Adipose tissue (tissue), 3 donors: ENCODE measurements at places on chromosomes 11 and 22. TPM values are rescaled to one million over a fixed set of nuclear protein-coding genes. Genes with fewer than 3 reads are reported as not detected.

Gene SLCO2B1
- 23.4 TPM for polyA plus RNA-seq

Gene CD248
- polyA plus RNA-seq: 55.8 TPM

Gene JHY
- polyA plus RNA-seq: 3.9 TPM

Gene MMP8
- polyA plus RNA-seq: 0.40 TPM

Gene PIH1D2
- polyA plus RNA-seq: 0.76 TPM

Gene VPREB3
- polyA plus RNA-seq: not detected

Gene OR52N4
- polyA plus RNA-seq: 0.21 TPM

Gene NELL1
- not detected for polyA plus RNA-seq

Gene CEP126
- 2.5 TPM for polyA plus RNA-seq

Gene MISFA
- 2.8 TPM for polyA plus RNA-seq

Gene OTOG
- polyA plus RNA-seq: not detected
